ENCODE measurements at places on chromosomes 3 and 15.

DNA sequence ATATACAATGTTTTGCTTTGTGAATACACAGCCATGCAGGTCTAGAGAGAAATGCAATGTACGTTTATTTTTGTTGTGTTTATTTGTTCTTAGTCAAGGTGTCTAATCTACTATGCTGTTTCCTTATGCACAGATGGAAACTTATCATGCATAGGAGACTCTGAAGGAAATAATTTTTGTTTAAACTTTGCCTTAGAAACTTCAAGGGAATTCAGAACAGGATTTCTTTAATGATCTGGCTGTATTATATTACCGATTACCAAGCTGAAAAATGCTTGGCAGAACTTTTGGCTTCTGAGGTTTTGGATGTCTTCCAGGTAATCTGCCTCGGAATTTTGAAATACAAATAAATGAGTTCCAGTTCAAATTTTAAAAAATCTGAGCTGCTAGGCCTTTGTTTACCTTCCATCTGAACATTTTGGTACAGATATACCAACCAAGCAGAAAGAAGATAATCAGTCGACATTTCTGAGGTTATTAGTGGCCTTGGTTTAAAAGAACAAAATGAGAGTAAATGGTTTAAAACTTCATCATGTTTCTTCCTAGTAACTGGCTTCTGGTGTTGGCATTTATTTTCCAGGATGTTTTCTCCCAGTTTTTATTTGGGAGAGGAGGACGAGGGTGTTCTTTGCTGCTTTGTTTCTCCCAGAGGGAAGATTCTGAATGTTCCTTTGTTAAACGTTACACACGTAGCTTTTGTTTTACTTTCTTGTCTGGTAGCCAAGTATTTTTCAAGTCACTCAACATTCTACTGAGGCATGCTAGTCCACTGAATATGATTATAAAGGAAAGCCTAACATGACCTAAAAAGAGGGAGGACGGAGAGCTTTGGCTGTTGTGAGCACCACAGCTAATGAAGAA lies 421.8 kb upstream of the TBL1XR1 start:
- DNase-seq: no peak

DNA sequence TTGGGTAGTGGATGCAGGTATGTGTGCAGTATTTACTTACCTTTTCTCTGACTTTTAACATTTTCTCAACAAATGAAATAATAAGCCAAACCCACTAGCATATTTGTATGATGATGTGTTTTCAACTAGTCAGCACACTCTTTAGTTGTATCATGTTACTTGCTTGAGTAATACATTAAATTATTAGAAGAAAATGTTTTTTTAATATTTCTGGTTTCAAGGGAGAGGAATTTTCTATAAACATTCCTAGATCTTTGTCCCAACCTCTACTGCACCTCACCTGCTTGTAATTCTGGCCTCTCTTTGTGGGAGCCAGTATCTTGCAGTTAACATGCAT lies 161.8 kb upstream of the CBLB start:
- no peak for DNase-seq

- DNase-seq: no peak
Observed at GRCh38 chr15:58755956-58756355, 6.4 kb upstream of the ADAM10 start.

GRCh38 chr3:31610700-31611275 lies 78.1 kb downstream of the STT3B start:
- DNase-seq: no peak

DNA sequence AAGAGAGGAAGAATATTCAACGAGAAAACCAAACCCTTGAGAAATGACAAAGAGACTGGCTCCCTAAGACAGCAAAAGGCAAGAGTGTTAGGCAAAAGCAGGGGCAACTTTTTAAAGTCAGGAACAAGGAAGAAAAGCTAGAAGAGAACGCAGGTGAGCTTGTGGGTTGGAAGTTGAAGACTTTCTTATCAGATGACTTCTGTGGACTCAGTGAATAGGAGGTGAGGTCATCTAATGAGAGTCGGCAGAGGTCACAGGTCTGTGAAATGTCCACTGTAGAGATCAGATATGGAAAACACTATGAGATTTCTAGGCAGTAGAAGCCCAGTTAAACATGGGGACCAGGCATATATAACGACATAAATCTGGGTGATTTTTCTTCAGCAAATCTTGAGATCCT lies 27.2 kb upstream of the TNIK start:
- no peak for DNase-seq

GRCh38 chr15:67227846-67228245 lies 26.6 kb downstream of the AAGAB start:
- no peak for DNase-seq

DNA sequence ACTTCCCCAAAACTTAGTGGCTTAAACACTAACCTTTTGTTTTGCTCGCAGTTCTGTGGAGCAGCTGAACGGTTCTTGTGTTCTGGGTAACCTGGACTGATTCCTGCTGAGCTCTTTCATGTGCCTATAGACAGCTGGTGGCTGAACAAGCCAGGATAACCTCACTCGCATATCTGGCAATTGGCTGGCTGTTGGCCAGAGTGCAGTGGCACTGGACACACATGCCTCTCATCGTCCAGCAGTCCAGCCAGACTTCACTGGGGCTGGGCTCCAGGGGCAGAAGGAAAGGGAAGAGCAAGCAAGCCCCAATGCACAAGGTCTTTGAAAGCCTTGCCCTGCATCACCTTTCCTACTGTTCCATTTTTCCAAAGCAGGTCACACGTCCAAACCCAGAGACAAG lies 53.6 kb upstream of the GATA2 start:
- DNase-seq: no peak

DNA sequence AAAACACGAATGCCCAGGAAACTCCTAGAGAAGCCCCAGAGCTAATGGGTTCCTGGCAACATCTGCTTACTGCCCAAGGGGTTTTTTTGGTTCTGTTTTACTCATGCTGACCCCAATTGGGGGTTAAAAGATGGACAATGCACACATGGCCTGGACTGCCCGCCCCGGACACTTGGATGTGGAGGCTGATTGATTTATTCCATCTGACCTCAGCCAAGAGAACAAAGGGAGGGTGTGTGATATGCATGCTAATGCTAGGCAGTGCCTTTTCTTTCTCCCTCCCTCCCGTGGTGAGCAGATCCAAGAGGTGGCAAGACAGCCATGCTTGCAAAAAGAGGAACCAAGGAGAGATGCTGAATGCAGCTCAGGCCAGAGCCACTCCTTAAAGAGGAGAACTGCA lies 3.3 kb upstream of the LRTM1 start:
- no peak for DNase-seq

- no peak for DNase-seq
Observed at GRCh38 chr3:195595785-195596531, 12.2 kb upstream of the APOD start.
